ENCODE measurements at places on chromosomes 7 and 10.

- DNase-seq = no peak
Measured at GRCh38 chr7:146655928-146656797, 539.6 kb downstream of the CNTNAP2 start.

GRCh38 chr10:3783682-3784432 is 1.2 kb downstream of the KLF6 start:
- peak; percentile 20 for DNase-seq

- DNase-seq = no peak
Measured at GRCh38 chr10:123086281-123086680, 49.5 kb upstream of the HMX3 start.

DNA sequence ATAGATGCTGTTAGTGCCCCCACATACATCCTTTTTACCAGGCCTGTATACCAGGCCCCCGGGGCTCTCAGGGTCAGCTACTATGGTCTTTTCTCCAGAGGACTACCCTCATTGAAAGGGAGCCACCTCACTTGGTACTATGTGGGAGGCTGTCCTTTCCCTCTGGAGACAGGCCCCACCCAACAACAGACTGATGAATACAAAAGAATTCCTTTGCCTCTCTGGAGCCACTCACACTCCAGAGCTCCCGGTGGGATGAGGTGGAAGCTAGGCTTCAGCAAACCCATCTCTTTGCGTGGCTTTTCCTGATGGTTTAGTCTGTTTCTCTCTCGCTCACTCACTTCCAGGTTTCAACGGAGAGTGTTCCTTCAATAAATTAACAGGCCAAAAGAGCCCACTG is 30.3 kb downstream of the ANKMY2 start:
- DNase-seq = no peak

- no peak for DNase-seq
Measured at GRCh38 chr7:41297166-41297565, 405.7 kb downstream of the INHBA start.

DNA sequence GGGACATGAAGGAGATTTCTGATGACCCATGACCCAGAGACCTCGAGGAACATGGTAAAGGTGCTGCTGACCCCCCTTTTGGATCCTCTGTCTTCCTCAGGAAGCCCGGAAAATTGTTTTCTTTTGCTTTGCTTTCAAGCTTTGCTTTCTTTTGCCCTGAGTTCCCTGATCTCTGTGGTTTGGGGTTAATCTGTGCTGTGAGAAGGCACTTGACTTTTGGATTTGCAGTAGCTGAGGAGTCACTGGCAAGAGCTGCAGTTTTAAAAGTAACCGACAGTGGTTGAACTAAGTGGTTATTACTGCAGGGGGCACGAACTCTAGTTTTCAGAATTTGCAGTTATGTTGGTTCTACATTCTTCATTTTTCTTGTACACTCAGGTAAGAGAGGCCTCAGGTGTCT is 53.0 kb downstream of the PDZD8 start:
- no peak for DNase-seq

GRCh38 chr10:99667108-99667751 is 7.9 kb downstream of the ENTPD7 start:
- DNase-seq = no peak

DNA sequence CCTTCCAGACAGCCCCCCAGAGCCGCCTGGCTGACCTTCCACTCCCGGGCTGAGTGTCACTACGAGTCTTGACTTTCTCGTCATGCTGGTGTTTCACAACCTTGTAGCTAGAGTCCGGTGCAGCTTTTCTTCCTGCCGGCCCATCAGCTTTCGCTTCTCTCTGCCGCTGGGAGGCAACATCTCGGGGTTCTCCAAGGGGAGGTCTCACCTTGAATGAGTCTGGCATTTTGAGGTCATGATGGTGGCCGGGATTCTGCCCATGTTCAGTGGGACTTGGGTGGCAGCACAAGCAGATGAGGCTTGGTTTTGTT is 285.2 kb downstream of the CAMK1D start:
- DNase-seq = no peak

DNA sequence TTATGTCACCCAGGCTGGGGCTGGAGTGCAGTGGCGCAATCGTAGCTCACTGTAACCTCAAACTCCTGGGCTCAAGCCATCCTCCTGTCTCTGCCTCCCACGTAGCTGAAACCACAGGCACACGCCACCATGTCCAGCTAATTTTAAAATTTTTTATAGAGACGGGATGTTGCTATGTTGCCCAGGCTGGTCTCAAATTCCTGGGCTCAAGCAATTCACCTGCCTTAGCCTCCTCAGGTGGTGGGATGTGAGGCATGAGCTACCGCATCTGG is 123.2 kb upstream of the PARD3 start:
- DNase-seq = no peak

DNA sequence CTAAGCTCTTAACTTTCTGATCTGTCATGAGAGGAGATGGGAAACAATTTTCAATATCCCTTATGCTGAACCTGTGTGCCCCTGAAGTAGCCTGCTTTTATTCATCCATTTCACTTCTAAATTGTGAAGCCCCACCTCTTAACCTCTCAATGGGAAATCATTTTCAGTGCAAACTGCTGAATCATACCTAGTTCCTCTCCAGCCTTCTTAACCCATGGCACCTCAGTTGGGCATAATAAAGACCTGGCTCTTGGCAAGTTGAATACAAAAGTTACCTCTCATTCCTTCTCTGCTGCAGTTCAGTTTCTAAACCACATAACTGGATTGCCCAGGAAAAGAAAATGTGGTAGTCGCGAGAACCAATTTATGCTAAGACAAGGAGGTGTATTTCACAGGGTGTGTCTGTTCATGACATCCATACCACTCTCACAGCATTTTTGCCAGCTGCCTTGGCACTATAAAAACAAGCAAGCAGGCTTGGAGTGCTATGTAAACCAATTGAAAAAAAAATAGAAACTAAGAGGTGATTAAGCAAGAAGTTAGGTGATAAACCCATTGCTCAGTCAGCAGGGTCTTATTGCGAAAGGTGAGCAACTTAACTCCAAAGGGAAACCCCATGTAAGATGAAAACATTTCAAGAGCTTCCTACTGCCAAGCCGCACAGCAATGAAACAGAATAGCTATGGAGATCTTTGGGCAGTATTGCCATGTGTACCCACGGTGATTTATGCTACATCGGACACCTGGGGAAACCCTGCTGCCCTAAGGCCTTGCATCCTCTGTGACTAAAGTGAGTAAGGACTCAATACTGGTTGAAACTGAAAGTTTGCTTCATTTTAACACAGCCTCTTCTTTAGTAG is 57.0 kb upstream of the DKK1 start:
- no peak for DNase-seq

GRCh38 chr10:70348228-70348850 is 34.1 kb downstream of the LRRC20 start:
- peak; percentile 26 for DNase-seq

DNA sequence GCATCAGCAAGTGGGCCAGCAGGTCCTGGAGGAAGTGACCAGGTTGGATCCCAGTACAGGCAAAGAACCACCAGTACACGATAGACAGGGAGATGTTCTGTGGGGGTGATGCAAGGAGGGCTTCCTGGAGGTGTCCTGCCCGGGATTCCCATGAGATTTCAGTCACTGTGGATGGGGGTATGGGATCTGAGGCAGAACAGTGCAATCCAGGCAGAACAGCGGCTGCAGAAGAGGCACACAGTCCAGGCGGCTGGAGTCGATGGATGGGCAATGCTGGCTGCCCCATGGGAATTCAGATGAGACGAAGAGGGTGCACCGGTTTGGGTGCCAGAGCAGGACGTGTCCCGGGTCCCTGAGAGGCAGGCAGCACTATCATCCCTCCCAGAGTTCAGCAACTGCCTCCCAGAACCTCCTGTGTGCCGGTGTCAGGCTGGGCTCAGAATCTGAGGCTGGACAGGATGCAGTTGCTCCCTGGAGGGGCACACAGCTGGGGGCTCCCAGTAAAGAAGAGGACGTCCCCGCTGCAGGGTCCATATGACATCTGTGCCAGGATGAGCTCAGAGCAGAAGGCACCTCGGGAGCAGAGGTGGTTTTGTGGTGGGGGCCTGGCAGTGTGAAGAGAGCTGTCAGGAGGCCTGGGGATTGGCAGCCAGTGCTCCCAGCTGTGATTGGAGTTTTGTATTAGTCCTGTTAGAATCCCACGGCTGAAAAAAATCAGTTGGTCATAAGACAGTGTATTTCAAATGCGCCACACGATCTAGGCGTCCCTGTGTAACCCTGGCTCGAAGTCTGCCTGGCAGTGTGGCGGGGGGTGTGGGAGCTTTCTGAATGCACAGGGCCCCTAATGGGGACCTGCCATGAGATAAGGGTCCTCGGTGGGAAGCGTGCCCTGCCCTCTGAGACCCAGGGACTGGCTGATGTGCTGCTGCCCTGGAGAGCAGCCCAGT is 3.2 kb downstream of the KNDC1 start:
- DNase-seq = no peak

GRCh38 chr10:32163071-32163761 is 107.0 kb upstream of the KIF5B start:
- no peak for DNase-seq

GRCh38 chr10:109475711-109476421 is 447.4 kb downstream of the XPNPEP1 start:
- DNase-seq = no peak

DNA sequence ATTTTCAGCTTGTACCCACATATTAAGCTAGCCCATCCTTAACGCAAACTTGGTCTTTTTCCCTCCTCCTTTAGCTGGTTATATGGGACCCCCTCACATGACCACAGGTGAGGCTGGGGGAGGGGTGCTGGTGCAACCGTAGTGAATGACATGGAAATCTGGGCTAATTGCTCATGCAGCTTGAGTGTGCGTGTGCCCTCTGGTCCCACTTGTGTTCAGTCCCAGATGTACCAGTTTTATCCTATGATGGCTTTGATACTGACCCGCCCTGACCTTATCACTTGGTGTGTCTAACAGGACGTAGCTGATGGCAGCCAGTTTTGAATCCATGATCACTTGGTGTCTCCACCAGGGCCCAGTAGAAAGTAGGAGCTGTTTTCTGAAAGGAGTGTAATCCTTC is 5.1 kb upstream of the ZC3HAV1 start:
- DNase-seq = no peak

DNA sequence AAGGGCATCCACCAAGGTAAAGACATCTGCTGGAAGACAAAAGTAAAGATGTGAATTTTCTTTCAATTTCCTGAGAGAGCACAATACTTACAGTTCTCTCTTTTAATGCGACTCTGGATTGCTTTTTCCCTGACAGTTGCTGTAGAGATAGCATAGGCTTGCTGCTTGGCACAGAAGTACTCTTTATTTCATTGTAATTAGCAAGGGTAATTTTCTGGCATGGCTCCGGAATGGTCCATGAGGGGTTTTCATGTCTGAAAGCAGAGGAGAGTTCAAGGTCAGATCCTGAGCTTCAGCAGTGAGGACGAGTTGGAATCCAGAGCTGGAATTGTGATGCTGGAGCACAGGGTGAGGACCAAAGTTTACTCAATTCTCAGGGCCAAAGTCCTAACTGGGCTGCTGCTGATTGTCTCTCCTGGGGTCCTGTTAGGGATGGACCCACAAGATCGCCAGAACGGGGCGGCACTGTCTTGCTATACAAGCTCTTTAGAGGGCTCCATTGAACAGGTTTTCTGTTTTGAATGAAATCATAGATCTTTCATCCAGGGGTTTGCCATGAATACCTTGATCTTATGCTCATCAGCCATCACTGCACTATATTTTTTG is 190.0 kb upstream of the MKI67 start:
- no peak for DNase-seq

DNA sequence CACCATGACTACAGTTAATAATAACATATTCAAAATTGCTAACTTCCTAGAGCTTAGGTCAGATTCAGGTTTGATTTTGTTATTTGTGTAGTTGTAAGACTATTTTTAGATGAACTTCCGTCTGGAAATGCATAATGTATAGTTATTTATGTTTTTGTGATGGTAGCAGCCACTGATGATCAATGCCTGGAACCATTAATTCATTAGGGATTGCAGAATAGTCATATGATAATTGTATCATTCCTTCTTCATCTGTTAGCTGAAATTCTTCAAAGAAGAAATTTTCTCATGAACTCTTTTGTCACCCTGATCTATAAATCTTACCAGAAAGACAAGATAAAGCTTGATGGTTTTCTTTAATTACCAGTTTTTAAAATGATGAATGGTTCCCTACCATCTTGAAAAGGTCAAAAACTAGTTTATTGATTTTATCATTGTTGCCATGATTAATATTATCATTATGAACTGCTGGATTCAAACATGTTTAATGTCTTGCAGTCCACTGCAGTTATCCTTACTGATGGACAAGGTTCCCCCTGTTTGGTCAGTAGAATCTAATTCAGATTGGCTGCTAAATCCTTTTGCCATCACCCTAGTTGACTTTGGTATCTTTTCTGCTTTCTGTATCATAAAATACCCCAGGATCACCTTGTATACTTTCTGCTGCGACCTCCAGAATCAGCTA is 433.3 kb downstream of the GPAM start:
- DNase-seq = no peak

- no peak for DNase-seq
Measured at GRCh38 chr10:70551466-70551865, 51.1 kb downstream of the PRF1 start.

GRCh38 chr7:35519971-35520809 is 174.7 kb downstream of the HERPUD2 start:
- DNase-seq = peak; percentile 51

GRCh38 chr10:101136007-101136707 is 5.1 kb downstream of the TLX1 start:
- no peak for DNase-seq

GRCh38 chr7:95141755-95142154 is 182.6 kb downstream of the PON1 start:
- no peak for DNase-seq

DNA sequence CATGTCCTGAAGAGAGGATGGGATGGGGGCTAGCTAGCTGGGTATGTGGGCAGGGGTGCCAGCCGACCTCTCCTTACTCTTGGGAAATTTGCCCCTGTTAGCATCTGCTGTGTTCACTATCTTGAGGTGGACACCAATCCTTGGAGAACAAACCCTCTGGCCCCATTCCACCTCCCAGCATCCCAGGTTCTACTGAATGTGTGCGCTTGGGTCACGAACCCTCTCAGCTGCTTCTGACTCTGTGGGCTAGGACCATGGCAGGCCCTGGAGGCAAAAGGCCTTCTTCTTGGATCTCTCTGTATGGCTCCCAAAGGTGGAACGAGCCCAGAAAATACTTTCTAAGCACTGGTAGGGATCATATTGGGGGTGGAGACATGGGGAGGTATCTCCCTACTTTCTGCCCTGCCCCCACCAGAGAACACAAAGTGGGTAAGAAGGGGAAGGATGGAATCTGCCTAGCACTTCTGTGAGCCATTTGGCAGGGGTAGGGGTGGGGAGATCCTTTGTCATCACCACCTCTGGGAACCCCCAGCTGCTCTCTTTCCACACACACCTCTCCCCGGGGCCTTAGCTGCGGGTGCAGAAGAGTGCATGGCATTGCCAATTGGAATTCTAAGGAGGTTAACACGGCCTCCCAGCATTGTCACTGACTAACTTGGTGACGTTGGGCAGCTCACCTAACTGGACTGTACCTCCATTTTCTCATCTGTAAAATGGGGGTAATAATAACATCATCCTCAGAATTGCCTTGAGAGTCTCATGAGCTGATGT is 7.7 kb downstream of the UNC5B start:
- DNase-seq = no peak

- DNase-seq = no peak
Measured at GRCh38 chr7:66380272-66380888, 175.2 kb downstream of the TPST1 start.
